Activated naive CD4-positive, alpha-beta T cell treated with anti-CD3 and anti-CD28 coated beads for 36 hours (primary cell): ENCODE measurements at places on chromosomes 2 and 18. TPM values are rescaled to one million over a fixed set of nuclear protein-coding genes. Genes with fewer than 3 reads are reported as not detected.

SLC5A7 gene
- total RNA-seq: not detected

ELMOD3 gene
- total RNA-seq: 14.8 TPM

HDLBP gene
- 278 TPM for total RNA-seq

GRCh38 chr18:10138719-10139118 is 224.9 kb downstream of the VAPA start:
- DNase-seq: no peak

- DNase-seq: no peak
These were observed 378.6 kb downstream of the MEIS1 start for GRCh38 chr2:66813525-66813924.

- DNase-seq: no peak
These were observed 24.1 kb downstream of the SMARCAL1 start for GRCh38 chr2:216436383-216436782.

- DNase-seq: no peak
These were observed 402.6 kb downstream of the EIPR1 start for GRCh38 chr2:2974982-2975381.

GRCh38 chr2:42108852-42109251 is 60.3 kb upstream of the EML4 start:
- DNase-seq: no peak

DNA sequence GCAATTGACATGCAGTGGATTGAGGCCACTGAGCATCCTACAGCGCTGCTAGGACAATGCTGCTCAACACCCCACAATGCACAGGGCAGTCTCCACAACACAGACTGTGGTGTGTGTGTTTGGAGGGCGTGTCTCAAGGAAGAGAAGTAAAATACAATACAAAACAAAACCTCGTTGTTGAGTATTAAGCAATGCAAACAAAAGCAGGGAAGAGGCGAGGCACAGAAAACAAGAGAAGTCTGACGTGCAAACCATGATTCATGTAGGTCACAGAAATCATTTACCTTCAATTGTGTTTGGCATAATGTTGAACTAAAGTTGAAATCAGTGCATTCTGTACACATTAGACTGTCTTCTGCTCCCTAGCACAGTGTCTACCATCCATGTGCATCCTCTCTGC is 260.9 kb downstream of the PHLPP1 start:
- no peak for DNase-seq

DNA sequence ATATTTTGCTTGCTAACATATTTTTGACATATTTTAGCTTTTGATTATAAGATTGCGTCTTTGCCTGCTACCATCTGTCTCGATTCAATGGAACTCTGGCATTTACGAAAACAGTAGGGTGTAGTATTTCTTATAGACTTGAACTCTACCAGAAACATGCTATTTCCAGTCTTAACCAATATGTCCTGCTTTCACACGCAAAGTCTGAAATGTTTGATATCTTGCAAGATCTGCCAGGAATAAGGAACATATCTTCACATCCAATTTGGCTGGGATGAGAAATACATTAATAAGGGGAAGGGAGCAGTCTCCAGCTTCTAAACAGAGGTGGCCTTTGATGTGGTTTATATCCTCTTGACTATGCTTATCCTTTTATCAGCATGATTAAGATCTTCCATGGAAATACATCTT is 299.4 kb downstream of the ZNF521 start:
- DNase-seq: no peak

DNA sequence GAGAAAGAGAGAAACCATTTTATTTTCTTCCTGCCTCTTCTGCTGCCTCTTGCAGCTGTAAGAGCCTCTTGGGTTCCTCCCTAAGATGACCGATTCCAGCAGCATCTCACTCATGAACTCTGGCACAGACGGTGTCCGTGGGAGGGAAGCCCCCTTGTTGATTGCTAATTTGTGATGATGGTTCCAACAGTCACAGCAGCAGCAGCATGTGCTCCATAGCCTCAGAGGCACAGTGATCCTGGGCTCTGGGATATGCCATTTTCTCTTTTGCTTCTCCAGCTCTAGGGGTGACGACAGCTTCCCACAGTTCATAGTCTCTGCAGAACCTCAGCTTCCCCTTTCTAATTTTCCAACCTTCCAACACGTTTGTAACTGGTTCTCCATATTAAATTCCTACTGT is 324.2 kb upstream of the HS6ST1 start:
- DNase-seq: no peak

GRCh38 chr2:2565671-2566070 is 234.6 kb upstream of the MYT1L start:
- no peak for DNase-seq

DNA sequence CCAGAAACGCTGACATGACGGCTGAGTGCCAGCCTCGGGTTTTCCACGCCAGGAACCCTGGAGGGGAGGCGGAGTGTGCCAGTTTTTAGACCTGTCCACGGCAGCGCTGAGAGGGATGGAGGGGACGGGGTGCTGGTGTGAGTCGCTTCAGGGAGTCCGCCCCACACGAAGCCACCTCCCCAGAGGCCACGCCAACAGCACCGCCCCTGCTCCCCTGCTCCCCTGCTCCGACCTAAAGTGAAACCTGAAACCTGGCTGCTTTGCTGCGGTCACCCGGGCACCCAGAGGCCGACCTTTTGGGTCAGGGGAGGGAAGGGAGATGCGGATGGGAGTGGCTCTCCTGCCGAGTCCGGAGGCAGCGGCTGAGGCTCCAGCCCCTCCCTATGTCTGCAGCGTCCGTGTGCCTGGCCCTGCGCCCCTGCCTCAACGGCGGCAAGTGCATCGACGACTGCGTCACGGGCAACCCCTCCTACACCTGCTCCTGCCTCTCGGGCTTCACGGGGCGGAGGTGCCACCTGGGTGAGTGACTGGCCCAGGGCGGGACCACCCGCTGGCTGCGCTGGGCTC is 38.1 kb downstream of the SNED1 start:
- peak; percentile 72 for DNase-seq

GRCh38 chr2:33442528-33443079 is 33.8 kb upstream of the RASGRP3 start:
- no peak for DNase-seq
